Motor neuron (in vitro differentiated cells): ENCODE measurements at places on chromosomes 16 and 17. TPM values are rescaled to one million over a fixed set of nuclear protein-coding genes. Genes with fewer than 3 reads are reported as not detected.

Gene CCL17
- total RNA-seq = not detected in 2 replicates

GRCh38 chr17:66507982-66508760 lies 205.8 kb downstream of the PRKCA start:
- no peak for ATAC-seq

Gene KCNH6
- total RNA-seq = 0.10 and 0.11 TPM in 2 replicates

DNA sequence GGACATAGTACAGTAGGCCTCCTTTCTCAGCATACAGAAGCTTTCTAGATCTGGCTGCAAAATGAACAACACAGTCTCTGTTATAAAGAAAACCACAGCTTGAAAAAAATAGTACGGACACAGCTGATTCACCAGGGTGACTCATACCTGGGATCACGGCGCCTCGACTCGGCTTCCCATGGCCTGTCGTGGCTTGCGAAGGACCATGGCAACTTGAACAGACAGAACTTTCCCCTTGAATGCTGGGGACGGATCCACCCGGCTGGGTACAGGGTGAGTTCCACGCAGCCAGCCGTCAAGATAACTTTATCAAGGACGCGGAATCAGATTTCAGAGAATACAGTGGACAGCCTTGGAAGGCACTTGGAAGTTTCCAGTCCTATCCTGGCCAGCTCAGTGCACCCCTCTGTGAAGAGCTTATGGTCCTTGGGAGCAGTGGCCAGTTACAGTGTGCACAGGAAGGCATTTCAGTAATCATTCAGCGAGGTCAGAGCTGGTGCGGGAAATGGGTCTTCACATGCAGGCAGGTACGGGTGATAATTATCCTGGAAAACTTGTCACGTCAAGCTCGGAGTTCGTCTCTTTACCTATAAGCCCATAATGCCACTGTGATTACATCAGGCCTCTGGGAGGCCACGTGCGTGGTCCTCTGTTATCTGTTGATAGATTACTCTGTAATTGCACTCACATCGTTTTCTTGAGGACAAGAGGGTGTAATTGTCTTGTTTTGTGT lies 57.9 kb upstream of the MAF start:
- peak; percentile 32 for ATAC-seq

Gene TP53TG3F
- total RNA-seq = 0.38 TPM in 1 of 2 replicates, not detected in the other
